ENCODE measurements at places on chromosomes 5 and 9. TPM values are rescaled to one million over a fixed set of nuclear protein-coding genes. Genes with fewer than 3 reads are reported as not detected.

The CATSPER3 gene
- total RNA-seq, result not detected

The RETREG1 gene
- total RNA-seq, result 0.16 TPM

DNA sequence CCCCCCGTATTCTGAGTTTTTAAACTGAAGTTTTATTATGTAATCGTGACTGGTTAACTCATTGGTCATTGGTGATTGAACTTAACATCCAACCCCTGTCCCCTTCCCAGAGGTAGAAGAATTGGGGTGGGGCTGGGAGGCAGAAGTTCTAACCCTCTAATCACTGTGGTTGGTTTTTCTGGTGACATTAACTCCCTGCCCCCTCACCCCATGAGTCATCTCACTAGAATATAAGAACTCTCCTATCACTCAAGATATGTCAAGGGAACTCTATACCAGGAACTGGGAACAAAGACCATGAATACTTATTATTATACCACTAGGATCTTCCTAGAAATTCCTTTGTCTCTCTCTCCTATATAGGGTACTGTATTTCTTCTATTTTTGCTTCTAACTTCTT is 52.3 kb upstream of the CAVIN4 start:
- peaks cover 10% of the 10 kb centered on the region for H3K36me3 ChIP-seq
- H3K27ac ChIP-seq, result no peak overlapping the region
- no peak overlapping the region for H3K4me3 ChIP-seq
- H3K27me3 ChIP-seq, result no peaks in the 10 kb centered on the region
- DNase-seq, result no peak

- H3K4me3 ChIP-seq, result no peak overlapping the region
- H3K36me3 ChIP-seq, result no peaks in the 10 kb centered on the region
- no peak overlapping the region for H3K27ac ChIP-seq
- no peaks in the 10 kb centered on the region for H3K4me1 ChIP-seq
- H3K27me3 ChIP-seq, result peaks cover 3% of the 10 kb centered on the region
- no peak for DNase-seq
Measured at GRCh38 chr9:129307227-129307970, 129.3 kb upstream of the IER5L start.

- no peaks in the 10 kb centered on the region for H3K4me1 ChIP-seq
- H3K36me3 ChIP-seq, result peaks cover 14% of the 10 kb centered on the region
- no peak for DNase-seq
- no peaks in the 10 kb centered on the region for H3K27me3 ChIP-seq
- H3K4me3 ChIP-seq, result no peak overlapping the region
Measured at GRCh38 chr5:61493973-61494372, 161.9 kb downstream of the ZSWIM6 start.

DNA sequence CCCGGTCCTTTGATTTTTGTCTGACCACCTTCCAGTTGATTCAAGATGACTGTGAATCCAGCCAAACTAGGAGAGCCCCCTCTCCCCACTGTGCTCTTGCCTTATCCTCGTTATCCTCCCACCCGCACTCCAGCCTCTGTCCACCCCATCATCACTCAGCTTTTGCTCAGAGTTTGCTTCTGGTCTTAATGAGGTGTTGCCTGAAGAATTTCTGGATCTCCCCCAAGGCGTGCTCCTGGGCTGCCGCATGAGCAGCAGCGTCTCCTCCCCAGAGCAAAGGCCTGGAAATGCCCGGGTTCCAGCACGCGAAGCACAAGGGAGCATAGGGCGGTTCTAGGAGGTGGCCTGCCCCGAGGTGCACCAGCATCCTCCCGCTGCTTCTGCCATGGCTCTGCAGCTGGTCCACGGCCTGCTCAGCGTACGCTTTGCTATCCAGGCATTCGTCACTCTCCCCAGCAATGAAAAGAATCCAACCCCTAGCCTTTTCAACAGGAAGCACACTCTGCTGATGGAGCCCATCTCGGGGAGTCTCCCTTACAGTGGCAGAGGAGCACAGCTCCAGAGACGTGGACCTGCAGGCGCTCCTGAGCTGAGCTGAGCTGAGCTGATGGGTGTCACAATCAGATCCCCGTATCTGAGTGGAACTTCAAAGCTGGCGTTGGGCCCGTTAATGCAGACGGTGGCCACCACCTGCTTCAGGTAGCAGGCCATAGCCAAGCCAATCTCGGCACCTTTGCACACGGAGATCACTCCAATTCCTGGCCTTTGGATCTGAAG is 50.7 kb downstream of the BAAT start:
- H3K36me3 ChIP-seq, result no peaks in the 10 kb centered on the region
- no peak overlapping the region for H3K27ac ChIP-seq
- no peak overlapping the region for H3K4me3 ChIP-seq
- H3K27me3 ChIP-seq, result no peaks in the 10 kb centered on the region
- peaks cover under 1% of the 10 kb centered on the region for H3K4me1 ChIP-seq

GRCh38 chr5:68370196-68370595 is 154.6 kb downstream of the PIK3R1 start:
- no peak overlapping the region for H3K27ac ChIP-seq
- no peak overlapping the region for H3K4me3 ChIP-seq
- no peaks in the 10 kb centered on the region for H3K36me3 ChIP-seq
- peaks cover 11% of the 10 kb centered on the region for H3K4me1 ChIP-seq

- no peaks in the 10 kb centered on the region for H3K36me3 ChIP-seq
- H3K4me3 ChIP-seq, result no peak overlapping the region
- peaks cover 70% of the 10 kb centered on the region for H3K4me1 ChIP-seq
Measured at GRCh38 chr5:173497685-173498084, 118.8 kb downstream of the BOD1 start.

GRCh38 chr5:44862808-44863207 is 54.1 kb downstream of the MRPS30 start:
- H3K27ac ChIP-seq, result no peak overlapping the region
- no peak overlapping the region for H3K4me3 ChIP-seq
- DNase-seq, result peak; percentile 9
- H3K36me3 ChIP-seq, result no peaks in the 10 kb centered on the region
- no peaks in the 10 kb centered on the region for H3K4me1 ChIP-seq

GRCh38 chr5:115586525-115587146 is 15.6 kb downstream of the TICAM2 start:
- no peaks in the 10 kb centered on the region for H3K4me1 ChIP-seq
- no peak overlapping the region for H3K27ac ChIP-seq
- H3K4me3 ChIP-seq, result no peak overlapping the region
- no peak for DNase-seq
- H3K27me3 ChIP-seq, result no peaks in the 10 kb centered on the region

GRCh38 chr5:172093965-172094364 is 87.5 kb upstream of the FBXW11 start:
- no peak overlapping the region for H3K4me3 ChIP-seq
- no peaks in the 10 kb centered on the region for H3K4me1 ChIP-seq
- no peaks in the 10 kb centered on the region for H3K36me3 ChIP-seq
- DNase-seq, result no peak
- no peak overlapping the region for H3K27ac ChIP-seq

DNA sequence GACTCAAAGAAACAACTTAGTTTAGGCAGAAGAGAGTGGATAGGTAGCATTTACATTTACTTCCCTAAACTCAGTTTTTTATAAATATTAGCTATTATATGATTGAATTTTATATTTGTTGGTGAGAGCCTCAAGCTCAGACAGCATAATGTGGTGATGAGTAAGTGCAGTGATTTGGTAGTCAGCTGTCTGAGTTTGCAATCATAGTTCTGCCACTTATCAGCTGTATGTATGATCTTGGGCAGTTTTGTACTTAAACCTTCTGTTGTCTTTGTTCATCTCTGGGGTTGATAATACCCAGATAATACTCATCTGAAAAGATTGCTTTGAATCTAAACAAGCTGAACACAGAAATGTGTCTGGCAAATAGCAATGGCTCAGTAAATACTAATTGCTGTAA is 108.8 kb downstream of the ANXA1 start:
- H3K4me3 ChIP-seq, result no peak overlapping the region
- DNase-seq, result no peak
- H3K27me3 ChIP-seq, result peaks cover 7% of the 10 kb centered on the region
- no peaks in the 10 kb centered on the region for H3K4me1 ChIP-seq
- H3K27ac ChIP-seq, result no peak overlapping the region

DNA sequence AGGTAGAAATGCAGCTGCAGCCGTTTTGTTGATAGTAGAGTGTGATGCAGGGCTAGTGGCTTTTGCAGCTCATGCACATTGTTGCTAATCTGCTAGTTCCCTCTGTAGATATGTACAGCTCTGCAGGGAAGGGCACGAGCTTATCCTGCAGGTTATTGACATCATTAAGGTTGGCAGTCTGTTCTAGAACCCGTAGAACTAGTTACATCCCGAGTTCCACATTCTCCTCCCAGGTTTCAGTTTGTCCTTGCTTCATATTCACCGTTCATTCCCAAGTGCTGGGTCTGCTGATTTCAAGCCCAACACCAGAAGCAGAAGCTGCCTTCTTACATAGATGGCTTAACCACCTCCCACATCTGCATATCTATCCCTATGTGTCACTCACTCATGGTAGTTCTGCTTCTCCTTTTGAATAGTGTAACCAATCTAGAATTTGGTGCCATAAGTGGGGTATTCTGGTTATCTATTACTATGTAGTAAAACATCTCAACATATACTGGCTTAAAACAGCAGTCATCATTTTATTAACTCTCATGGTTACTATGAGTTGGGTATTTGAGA is 38.1 kb downstream of the CRHBP start:
- no peaks in the 10 kb centered on the region for H3K36me3 ChIP-seq
- no peaks in the 10 kb centered on the region for H3K27me3 ChIP-seq
- H3K27ac ChIP-seq, result no peak overlapping the region
- no peak overlapping the region for H3K4me3 ChIP-seq

- peaks cover 18% of the 10 kb centered on the region for H3K4me1 ChIP-seq
- no peaks in the 10 kb centered on the region for H3K27me3 ChIP-seq
- no peak overlapping the region for H3K4me3 ChIP-seq
- no peak for DNase-seq
- H3K27ac ChIP-seq, result no peak overlapping the region
Measured at GRCh38 chr5:16709691-16710433, 93.1 kb upstream of the RETREG1 start.

DNA sequence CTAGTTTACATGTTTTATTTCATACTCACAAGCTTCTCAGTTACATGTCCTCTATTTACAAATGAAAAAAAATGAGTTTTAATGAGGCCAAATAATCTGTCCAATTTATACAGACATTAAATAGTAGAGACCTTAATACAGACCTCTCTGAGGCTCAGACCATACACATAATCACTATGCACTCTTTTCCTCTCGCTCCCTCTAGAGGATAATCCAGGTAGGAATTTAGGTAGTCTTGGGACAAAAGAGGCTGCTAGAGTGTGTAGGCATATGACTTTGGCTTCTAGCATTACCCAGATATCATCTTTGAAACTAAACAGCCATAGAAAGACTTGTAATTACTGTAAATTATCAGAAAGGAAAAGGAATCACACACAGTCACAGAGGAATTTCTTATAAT is 444.7 kb downstream of the HINT1 start:
- H3K36me3 ChIP-seq, result no peaks in the 10 kb centered on the region
- no peaks in the 10 kb centered on the region for H3K27me3 ChIP-seq
- H3K4me1 ChIP-seq, result no peaks in the 10 kb centered on the region
- peak; percentile 69 for DNase-seq

GRCh38 chr9:110626101-110626829 is 42.3 kb upstream of the MUSK start:
- no peak overlapping the region for H3K4me3 ChIP-seq
- no peak for DNase-seq
- H3K27me3 ChIP-seq, result no peaks in the 10 kb centered on the region
- H3K36me3 ChIP-seq, result no peaks in the 10 kb centered on the region
- peaks cover 13% of the 10 kb centered on the region for H3K4me1 ChIP-seq
- no peak overlapping the region for H3K27ac ChIP-seq

- H3K27me3 ChIP-seq, result 0 out of 2 replicates have a peak, but pooled peaks cover 11% of the 10 kb centered on the region
- no peaks in the 10 kb centered on the region for H3K4me1 ChIP-seq
- H3K36me3 ChIP-seq, result no peaks in the 10 kb centered on the region
- no peak for DNase-seq
- no peak overlapping the region for H3K27ac ChIP-seq
- H3K4me3 ChIP-seq, result no peak overlapping the region
Measured at GRCh38 chr5:157186309-157187045, 5.8 kb downstream of the ITK start.

- H3K27ac ChIP-seq, result no peak overlapping the region
- no peaks in the 10 kb centered on the region for H3K27me3 ChIP-seq
- H3K4me1 ChIP-seq, result peaks cover 6% of the 10 kb centered on the region
- no peak overlapping the region for H3K4me3 ChIP-seq
- peaks cover 5% of the 10 kb centered on the region for H3K36me3 ChIP-seq
Measured at GRCh38 chr9:15512889-15513288, 2.1 kb upstream of the PSIP1 start.

DNA sequence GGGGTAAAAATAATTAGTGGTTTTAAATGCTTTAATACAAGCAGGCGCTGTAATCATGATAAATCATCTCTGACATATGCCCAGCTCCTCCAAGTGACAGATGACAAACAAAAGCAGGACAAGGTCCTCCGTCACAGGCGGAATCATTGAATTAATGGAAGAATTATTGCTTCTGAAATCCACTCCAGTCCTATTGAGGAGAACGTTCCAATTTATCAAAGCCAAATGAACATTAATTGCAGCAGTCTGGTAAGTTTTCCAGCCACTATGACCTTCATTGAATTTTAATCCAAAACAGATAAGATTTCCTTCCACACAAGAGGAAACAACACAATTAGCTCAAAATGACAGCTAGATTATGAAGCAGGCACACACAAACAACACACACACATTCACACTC is 136.8 kb downstream of the ASTN2 start:
- no peak for DNase-seq
- no peaks in the 10 kb centered on the region for H3K27me3 ChIP-seq
- no peak overlapping the region for H3K27ac ChIP-seq
- H3K36me3 ChIP-seq, result no peaks in the 10 kb centered on the region
- no peak overlapping the region for H3K4me3 ChIP-seq
- peaks cover 11% of the 10 kb centered on the region for H3K4me1 ChIP-seq

DNA sequence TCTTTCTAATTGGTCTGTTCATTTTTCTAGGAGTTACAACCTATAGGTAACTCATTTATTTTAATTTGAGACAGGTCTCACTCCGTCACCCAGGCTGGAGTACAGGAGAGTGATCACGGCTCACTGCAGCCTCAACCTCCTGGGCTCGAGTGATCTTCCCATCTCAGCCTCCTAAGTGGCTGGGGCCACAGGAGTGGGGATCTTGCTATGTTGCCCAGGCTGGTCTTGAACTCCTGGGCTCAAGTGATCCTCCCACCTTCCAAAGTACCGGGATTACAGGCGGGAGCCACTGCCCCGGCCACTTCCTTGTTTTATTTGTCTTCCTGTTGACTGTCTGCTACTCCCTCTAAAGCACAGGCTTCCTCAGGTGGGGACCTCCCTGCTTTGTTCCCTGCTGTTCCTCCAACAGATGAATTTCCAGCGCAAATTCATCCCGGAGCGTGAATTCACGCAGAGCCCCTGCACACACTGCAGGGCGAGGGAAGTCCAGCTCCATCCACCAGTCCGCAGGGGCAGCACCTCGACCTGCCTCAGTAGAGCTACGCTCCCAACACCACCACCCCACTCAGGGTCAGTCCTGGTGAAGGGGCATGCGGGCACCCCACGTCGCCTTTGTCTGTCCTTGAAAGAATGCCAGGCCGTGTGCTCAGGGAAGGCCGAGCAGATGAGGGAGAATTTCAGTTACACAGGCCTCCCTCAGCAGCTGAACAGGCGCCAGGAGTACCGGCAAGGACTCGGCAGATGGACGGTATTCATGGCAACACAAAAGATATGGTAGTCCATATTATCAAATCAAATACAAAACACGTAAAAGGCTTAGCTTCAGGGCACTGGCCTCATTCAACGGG is 6.3 kb downstream of the QSOX2 start:
- H3K4me1 ChIP-seq, result peaks cover 18% of the 10 kb centered on the region
- DNase-seq, result no peak
- H3K4me3 ChIP-seq, result no peak overlapping the region
- H3K27ac ChIP-seq, result no peak overlapping the region
